ENCODE measurements at places on chromosomes 2 and 18.

DNA sequence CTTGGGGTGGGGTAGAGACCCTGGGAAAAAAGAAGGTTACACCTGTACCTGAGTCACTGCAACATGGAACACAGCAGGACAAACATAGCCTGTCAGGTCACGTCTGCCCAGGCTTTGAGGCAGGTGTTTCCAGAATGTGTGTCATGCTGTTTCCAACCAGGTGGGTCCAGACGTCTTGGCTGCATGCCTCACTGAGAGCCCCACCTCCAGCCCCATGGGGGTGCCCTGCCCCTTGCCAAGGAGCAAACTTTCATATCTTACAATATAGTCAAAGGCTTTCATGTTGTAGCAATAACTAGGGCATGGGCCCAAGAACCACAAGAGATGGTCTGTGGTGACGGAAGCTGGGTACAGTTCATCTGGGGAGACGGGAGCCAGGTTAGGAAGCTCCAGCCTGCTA lies 499.7 kb downstream of the BCL11A start:
- no peak for DNase-seq

GRCh38 chr2:15023221-15023620 lies 390.7 kb downstream of the LRATD1 start:
- DNase-seq: no peak

DNA sequence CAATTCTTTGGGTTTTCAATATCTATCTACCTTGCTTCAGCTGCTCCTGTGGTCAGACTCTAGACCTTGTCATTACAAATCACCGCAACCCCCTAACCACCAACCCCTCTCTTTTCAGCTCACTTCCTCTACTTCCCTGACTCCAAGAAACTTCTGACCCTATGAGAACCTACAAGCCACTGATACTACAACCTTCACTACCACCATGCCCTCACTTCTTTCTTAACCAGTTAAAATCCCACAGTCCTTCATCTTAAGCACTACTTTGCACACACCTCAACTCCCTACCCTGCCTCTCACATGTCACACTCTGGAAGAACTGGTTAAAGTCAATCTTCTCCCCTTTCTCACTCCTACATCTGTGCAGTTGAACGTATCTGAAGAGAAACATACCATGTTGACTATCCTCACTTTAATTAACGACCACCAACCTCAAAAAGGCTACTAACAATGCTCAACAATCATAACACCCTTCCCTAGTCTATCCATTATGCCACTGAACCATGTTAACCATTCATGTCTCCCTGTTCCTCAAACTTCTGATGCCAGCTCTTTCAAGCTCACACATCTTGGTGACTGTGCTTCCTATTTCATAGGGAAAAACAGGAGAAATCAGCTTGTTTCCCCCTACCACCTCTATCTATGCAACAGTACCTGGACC lies 12.6 kb downstream of the EIF2AK3 start:
- no peak for DNase-seq

DNA sequence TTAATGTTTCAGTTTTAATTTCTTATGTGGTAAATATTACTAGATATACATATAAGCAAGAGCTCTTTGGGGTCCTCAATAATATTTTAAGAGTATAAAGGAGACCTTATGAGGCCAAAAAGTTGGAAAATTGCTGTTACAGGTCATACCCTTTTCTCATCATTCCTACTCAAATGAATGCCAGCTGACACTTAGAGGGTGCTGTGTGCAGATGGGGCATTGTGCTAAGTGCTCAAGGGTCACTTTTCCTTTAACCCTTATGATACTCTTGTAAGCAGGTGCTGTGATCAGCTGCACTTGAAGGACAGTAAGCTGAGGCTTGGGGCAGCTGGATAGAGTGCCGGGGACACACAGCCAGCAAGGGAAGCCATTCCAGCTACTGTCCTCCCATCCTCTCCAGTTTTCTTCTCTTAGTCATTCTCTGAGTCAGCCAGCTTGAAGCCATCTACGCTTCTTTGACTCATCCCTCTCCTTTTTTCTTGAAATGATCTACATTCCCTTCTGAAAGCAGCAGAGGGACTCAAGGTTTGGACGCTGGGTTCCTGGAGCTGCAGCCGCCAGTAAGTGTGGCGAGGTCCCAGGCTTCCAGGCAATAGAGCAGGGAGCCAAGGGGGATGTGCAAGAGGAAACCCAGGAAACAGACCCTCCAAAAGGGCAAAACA lies 42.0 kb upstream of the CREB1 start:
- no peak for DNase-seq

GRCh38 chr2:173962583-173963110 lies 2.5 kb downstream of the SP3 start:
- no peak for DNase-seq

DNA sequence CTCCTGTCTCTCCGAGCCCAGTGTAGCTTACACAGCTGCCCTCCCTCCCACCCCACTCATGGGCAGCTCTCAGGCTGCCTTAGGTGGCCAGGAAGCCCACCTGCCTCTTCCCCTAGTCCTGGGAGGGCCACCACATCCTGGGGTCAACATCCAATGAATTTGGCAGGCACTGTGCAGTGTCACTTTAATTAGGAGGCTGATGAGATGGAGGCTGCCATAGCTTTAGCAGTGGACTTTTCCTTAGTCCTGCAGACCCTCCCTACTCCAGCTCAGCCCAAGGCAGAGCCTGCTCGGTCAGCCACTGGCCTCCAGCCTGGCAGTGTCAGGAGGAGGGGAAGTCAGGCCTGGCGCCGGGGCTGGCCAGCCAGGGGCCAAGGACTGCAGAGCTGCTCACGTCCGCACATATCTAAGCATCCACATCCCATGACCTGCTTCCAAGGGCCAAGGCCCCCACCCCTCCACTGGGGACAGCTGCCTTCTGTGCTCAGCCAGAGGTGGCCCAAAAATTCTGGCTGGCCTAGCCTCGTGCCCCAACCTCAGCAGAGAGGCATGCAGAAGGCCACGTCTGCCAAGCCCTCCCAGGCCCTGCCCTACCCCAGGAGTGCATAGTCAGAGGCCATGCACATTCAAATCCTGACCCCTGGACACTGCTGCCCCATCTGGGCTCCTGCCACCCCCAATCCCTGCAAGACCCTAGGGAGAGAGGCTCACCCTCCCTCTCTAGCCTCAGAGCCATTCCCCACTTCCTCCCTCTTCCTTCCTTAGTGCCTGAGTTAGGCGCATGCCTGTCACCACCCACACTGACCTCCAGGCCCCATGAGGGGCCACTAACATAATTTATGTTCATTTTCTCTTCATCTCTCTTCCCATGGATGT lies 33.1 kb downstream of the ADRA2B start:
- DNase-seq: no peak

GRCh38 chr2:173750353-173750801 lies 214.8 kb downstream of the SP3 start:
- DNase-seq: peak; percentile 26

DNA sequence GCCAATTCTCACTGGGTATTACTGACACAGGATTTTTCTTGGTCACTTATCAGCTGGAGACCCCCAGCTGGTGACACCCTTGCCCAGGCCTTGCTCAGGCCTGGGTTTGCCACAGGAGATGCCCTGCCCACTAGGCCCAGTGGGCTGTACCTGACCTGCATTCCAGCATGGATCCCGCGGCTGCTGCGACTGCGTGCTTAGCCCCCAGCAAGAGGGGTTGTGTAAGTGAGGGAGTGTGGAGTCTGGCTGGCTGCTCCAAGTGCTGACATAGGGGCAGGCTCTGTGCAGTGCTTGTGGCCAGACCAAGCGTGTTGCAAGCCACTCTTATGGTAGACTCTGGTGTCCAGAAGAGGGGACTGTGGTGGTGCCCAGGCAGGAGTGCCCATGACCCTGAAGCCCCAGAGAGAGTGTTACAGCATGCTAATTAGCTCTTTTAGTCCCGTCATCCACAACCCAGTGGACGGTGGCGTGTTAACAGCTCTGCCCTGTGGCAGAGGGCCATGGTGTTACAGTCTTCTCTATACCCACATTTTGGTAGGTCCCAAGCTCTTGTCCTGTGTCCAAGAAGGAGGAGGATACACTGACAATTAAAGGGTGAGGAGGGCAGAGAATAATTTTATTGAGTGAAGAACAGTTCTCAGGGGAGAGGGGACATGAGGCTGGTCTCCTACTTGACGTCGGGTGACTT lies 491.7 kb upstream of the MEIS1 start:
- DNase-seq: no peak

DNA sequence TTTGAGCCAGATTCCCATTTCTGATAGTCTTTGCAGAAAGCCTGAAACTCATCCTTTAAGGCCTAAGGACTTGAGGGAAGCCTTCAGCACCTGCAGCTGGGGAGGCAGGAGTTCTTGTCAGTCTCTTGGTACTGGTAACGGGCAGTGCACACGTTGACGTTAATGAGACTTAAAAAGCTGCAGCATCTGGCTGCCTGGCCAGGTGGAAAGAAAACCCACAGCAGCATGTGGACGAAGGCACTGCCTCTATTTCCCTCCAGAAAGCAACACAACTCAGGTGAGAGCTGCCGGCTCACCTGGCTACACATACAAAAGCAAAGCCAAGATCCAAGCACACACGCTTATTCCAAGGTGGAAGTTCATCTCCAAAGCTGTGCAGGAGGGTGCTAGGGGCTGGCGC lies 178.8 kb downstream of the ANAPC1 start:
- DNase-seq: no peak

GRCh38 chr2:86272111-86272510 lies 65.3 kb downstream of the REEP1 start:
- DNase-seq: no peak

DNA sequence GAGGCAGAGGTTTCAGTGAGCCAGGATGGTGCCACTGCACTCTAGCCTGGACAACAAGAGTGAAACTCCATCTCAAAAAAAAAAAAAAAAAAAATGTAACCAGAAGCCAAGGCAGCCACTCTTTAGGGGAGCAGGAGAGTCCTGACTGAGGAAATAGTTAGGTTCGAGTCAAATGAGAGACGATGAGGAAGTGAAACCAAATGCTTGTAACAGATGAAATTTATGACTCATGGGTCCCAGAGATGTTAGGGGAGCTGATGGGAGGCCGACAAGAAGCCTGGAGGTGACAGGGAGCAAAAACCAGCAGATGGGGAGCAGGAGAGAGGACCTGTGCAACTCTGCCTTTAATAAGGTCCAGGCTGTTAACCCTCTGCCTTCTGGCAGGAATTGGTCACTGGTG lies 756.1 kb upstream of the DDX18 start:
- DNase-seq: no peak

- no peak for DNase-seq
Measured at GRCh38 chr2:10499275-10499907, 51.3 kb upstream of the ODC1 start.

DNA sequence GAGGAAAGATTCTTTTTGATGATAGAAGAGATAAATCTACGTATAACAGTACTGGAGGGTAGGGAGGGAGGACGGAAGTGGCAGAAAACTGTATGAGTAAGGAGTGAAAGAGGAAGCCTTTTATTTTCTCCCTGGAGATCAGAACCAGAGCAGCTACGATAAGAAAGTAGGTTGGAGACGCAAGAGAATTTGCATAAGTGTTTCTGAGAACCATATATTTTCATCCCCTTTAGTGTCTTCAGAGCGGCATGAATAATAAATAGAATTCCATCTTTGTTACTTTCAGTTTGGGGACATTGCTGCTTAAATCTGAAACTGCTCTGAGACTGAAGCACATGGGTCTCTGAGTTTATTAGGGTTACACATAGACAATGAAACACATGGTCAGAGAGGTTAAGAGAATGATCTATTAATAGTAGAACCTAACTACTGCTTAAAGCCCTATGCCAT lies 230.2 kb upstream of the TNP1 start:
- no peak for DNase-seq

DNA sequence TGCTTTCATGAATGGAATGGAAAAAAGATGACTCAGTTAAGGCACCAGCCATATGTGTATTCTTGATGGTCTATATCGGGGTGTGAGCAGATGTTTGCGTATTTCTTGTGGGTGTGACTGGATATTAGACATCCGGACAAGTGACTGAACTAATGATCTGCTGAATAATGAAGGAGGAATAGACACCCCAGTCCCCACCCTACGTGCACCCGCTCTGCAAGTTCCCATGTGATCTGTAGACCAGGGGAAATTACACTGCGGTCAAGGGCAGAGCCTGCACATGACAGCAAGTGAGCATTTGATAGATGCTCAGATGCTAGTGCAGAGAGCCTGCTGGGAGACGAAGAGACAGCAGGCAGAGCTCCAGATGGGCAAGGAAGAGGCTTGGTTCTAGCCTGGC lies 12.4 kb upstream of the PRLH start:
- no peak for DNase-seq

DNA sequence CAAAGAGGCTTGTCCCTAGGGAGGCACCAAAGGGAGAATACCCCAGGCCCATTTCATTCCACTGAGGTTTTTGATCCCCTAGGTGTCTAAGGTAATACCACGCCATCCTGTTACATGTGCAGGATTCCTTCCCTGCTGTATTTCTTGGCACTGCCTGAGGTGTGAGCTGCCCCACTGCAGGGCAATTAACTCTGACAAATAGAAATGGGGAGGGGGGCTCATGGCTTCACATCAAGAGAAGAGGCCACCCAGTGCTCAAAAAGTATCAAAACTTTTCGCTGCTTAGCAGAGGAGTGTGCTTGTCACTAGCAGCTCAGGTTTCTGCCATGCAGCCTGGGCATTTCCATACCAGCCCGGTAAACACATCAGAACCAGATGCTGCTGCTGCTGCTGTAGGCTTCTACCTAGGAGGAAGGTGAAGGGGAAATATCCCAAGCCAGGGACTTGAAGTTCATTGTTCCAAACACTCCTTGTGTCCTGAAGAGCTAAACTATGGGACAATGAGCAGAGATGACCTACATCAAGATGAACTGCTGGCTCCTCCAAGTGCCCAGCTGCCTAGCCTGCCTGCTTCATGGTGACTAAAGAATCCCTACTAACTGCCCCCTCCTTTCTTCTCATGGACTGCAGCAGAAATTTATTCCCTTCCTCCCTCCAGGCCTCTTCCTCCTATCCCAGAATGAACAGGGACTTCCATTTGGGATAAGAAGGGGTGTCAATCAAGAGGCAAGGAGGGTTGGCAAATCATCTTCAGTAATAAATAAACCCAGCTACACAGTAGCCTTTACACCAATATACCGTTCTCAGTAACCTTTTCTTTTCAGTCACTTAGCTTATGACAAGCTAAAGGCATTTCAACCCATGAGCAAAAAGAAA lies 16.4 kb downstream of the POU3F3 start:
- DNase-seq: no peak

DNA sequence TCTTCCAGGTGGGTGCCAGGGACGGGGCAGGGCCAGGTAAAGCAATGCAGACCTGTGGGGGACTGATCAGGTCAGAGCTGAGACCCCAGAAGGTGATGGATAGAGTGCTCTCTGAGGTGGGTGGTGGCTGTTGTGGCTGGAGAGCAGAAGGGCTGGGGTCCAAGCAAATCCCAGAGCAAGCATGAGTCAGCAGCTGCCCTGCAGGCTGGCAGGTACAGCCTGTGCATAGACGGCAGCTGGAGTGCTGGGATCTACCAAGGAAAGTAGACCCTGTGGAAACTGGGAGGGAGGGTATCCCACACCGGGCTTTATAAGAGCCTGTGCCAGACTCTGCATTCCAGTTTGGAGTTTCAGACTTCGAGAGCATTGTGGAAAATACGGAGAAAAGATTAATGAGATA lies 663 bp downstream of the TRIM54 start:
- peak; percentile 53 for DNase-seq

- DNase-seq: no peak
Measured at GRCh38 chr2:101806701-101807100, 109.2 kb downstream of the MAP4K4 start.

Data from WERI-Rb-1 (cell line).